ENCODE measurements at places on chromosomes 7 and 10. TPM values are rescaled to one million over a fixed set of nuclear protein-coding genes. Genes with fewer than 3 reads are reported as not detected.

The CCDC146 gene
- 2.4 TPM for total RNA-seq

DNA sequence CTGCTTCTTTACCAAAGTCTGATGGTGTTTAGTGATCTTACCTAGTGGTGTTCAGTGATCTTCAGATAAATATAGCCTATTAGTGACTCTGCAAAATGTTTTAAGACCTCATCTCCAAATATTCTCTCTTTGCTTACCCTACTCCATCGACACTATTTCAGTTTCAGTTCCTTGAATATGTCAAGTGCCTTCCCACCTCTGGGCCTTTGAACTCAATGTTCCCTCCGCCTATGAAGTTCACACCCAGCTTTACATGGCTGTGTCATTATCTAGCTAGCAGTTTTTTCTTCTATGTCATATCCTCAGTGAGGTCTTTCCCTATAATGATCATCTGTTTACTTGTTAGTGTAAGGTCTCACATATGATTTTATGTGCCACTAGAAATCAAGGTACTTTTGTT is 322.6 kb downstream of the DGKB start:
- H3K27me3 ChIP-seq = no peaks in the 10 kb centered on the region
- no peaks in the 10 kb centered on the region for H3K4me1 ChIP-seq
- no peak overlapping the region for H3K27ac ChIP-seq
- DNase-seq = no peak

GRCh38 chr10:112985690-112986543 is 35.9 kb downstream of the TCF7L2 start:
- no peak overlapping the region for H3K4me3 ChIP-seq
- peaks cover 32% of the 10 kb centered on the region for H3K4me1 ChIP-seq
- DNase-seq = no peak
- H3K36me3 ChIP-seq = no peaks in the 10 kb centered on the region
- no peaks in the 10 kb centered on the region for H3K27me3 ChIP-seq

GRCh38 chr10:124955243-124955642 is 13.3 kb downstream of the ZRANB1 start:
- H3K4me3 ChIP-seq = no peak overlapping the region
- H3K27ac ChIP-seq = no peak overlapping the region
- no peaks in the 10 kb centered on the region for H3K27me3 ChIP-seq
- DNase-seq = no peak

DNA sequence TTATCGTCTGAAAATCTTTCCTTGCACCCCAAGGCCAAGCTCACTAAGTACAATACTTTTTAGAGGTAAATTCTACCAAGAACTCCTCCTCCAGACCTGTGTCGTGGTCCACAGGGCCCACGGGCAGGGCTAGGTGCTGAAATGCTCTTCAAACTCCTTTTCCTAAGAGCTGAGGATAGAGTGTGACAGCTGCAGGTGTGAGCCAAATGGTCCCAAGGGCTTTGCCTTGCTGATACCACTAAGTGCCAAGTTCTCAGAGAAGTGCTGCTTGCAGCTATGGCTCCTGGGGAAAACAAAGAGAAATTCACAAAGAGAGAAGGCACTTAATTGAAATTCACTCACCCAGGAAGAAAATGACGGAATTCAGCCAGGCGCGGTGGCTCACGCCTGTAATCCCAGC is 868.9 kb upstream of the AUTS2 start:
- H3K4me1 ChIP-seq = no peaks in the 10 kb centered on the region
- no peak overlapping the region for H3K27ac ChIP-seq
- H3K4me3 ChIP-seq = no peak overlapping the region
- H3K27me3 ChIP-seq = no peaks in the 10 kb centered on the region

DNA sequence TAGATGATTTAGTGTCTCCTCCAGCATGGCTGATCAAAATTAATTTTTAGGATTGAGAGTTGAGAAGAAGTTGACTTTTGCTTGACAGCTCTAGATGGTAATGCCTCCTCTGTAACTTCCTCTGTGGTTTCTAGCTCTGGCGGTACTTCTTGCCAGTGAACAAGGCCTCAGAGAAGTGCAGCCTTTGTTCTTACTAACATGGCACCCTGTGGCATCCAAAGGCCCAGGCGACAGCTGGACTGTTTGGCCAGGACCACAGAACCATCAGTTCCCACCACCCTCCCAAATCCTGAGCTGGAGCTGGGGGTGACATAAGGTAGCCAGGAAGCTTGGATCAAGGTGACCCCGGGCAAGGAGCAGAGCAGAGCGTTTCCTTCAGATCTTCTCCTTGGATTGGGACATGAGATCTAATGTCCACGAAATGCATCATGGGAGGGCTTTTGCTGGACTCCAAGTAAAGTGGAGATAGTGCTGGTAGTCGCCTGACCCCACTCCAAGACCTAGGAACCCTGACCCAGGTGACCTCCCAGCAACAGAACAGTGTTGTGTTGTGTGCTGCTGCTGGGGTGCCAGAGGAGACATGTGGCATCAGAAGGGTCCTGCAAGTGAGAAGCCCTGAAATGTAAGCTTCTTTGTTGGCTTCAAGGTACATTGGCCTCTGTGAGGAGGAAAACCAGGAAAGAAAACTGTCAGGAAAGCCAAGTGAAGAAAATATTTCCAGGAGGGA is 41.8 kb downstream of the APBB1IP start:
- no peaks in the 10 kb centered on the region for H3K36me3 ChIP-seq
- no peak overlapping the region for H3K4me3 ChIP-seq
- no peak for DNase-seq
- H3K4me1 ChIP-seq = no peaks in the 10 kb centered on the region

GRCh38 chr10:25933653-25934608 is at the start of gene MYO3A:
Gene MYO3A (plus strand): TSS chr10:25934229. CDS start chr10:25952111, 17,882 bp downstream.
- H3K27me3 ChIP-seq = no peaks in the 10 kb centered on the region
- no peaks in the 10 kb centered on the region for H3K36me3 ChIP-seq
- H3K4me1 ChIP-seq = no peaks in the 10 kb centered on the region
- no peak within 1 kb of the TSS for H3K27ac ChIP-seq
- H3K4me3 ChIP-seq = peak within 1 kb of the TSS; percentile 77

DNA sequence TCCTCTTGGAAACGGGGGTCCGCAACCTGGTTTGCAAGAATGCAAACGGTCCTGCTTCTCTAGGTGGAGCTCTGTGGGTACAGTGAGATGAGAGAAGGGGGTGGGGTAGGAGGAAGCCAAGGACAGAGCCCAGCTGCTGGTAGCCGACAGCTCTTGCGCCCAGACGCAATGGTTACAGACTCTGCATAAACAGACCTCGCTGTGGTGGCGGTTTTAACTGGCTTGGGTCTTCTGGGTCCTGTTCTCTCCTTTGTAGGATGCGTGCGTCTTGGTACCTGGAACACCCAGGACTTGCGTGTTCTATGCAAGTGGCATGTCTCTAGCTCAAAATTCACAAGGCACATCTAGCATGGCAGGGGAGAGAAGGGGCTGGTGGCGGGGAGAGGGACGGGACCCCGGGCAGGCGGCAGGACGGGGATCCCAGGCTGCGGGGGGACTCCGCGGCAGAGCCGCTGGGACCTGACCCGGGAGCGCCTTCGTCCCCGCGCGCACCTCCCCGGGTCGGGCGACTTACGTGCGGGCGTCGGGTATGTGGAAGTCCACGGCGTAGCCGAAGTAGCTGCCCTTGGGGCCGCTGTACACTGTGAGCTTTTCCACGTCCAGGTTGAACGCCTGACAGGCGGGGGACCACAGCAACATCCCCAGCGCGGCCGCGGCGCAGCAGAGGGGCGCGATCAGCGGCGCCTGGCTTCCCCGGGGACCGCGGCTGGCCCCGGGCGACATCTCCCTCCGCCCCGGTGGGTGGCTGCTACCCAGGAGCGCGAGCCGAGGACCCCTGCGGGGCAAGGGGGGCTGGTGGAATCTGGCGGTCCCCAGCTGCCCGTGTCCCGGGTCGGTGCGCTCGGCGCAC is 448 bp downstream of the ITGA8 start:
- H3K4me1 ChIP-seq = 0 out of 2 replicates have a peak, but pooled peaks cover 3% of the 10 kb centered on the region
- H3K27me3 ChIP-seq = peaks cover 23% of the 10 kb centered on the region
- H3K4me3 ChIP-seq = peak overlapping the region; percentile 67
- no peak overlapping the region for H3K27ac ChIP-seq
- no peaks in the 10 kb centered on the region for H3K36me3 ChIP-seq

GRCh38 chr10:59606551-59606961 is 103.1 kb downstream of the SLC16A9 start:
- no peak for DNase-seq
- H3K27ac ChIP-seq = no peak overlapping the region
- no peak overlapping the region for H3K4me3 ChIP-seq
- H3K4me1 ChIP-seq = no peaks in the 10 kb centered on the region
- H3K27me3 ChIP-seq = no peaks in the 10 kb centered on the region

The BHLHA15 gene
- total RNA-seq = 2.7 TPM

The SFTPA2 gene
- not detected for total RNA-seq

DNA sequence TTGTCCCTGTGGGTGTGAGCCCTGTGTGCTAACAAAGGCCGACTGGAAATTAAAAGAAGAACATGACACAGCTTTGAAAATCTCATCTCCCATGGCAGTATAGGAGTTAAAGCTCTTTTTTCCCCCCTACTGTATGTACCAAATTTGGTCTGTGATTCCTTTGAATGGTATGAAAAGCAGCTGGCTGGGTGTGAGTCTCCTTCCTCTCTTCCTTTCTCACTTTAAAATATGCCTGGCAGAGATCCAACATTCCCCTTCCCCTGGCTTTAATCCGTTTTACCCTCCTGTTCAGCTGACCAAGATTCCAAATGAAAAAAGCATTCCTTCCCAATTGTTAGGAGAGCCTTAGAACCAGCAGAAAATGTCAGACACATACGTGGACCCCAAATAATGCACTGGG is 225.0 kb upstream of the CELF2 start:
- no peaks in the 10 kb centered on the region for H3K27me3 ChIP-seq
- H3K4me1 ChIP-seq = peaks cover 5% of the 10 kb centered on the region
- DNase-seq = no peak
- no peak overlapping the region for H3K27ac ChIP-seq
- H3K4me3 ChIP-seq = no peak overlapping the region

DNA sequence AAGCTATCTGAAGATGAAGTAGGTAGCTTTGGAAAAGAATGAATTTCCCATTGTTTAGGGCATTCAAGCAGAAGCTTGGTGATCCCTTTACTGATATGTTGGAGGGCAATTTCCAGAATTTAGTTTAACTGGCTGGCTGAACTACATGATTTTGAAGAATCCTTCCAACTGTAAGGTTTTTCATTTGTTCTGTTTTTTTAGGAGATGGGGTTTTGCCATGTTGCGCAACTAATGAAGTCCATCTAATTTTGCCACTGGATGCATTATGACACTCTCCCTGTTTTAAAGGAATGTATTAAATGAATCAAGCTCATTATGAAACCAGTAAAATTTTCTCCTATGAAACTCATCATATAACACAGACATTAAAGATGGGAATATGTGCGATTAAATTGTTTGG is 6.1 kb upstream of the DDX50 start:
- no peak overlapping the region for H3K4me3 ChIP-seq
- no peaks in the 10 kb centered on the region for H3K4me1 ChIP-seq
- no peaks in the 10 kb centered on the region for H3K36me3 ChIP-seq
- no peak for DNase-seq
- no peak overlapping the region for H3K27ac ChIP-seq

The CNPY1 gene
- not detected for total RNA-seq

DNA sequence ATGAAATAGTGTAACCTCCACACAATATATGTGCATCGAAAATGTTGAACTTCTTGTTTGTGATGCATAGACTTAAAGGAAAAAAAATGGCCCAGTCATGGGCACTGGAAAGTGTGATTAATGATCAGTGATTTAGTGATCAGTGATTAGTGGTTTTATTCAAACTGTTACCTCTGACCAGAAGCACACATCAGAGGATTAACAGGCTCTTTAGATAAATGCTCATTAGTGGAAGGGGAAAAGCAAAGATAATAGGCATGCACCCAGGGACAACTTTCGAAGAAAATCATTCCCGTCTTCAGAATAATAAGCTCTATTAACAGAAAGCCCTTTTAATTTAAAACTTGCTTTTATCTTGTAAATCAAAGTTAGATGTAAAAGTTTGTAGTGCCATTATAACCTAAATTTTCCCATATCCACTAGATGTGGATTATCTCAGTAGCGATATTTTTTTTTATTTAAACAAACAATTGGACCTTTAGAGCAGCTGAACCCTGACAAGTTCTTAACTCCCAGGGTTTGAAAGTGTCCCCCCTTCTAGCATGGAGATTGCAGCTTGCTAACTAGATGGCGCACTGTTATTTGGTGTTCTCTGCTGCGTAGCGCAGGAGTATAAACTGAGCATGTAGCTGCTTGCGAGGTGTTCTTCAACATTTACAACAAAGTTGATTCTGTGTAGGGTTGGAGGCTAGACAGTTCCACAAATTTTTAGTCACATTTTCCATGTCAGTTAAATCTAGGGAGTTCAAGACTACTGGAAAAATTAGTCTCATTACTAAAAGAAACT is at the start of gene CREB5:
Gene CREB5, plus strand, starts transcription at position 643 of the 787 bp plus-strand sequence. CDS start 397 bp downstream, outside the sequence.
- H3K4me1 ChIP-seq = no peaks in the 10 kb centered on the region
- no peak within 1 kb of the TSS for H3K27ac ChIP-seq
- H3K36me3 ChIP-seq = no peaks in the 10 kb centered on the region

DNA sequence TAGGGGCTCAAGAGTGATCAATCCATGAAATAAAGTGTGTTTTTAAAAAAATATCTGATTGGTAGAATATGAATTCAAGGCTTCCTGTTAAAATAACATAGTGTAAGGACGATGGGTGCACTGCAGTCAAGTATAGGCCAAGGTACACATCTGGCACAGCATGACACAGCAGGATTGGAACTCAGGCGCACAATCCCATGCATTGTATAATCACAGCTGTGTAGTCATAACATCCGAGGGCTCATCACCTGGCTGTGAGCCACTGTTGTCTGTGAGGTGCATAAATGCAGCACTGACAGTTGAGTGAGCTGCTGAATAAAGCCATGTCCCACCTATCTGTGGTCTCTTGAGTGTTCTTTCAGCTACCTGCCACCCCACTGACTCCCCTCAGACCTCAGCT is 142.3 kb upstream of the HPS1 start:
- no peak overlapping the region for H3K4me3 ChIP-seq
- H3K27me3 ChIP-seq = no peaks in the 10 kb centered on the region
- H3K36me3 ChIP-seq = no peaks in the 10 kb centered on the region
- no peak for DNase-seq
- no peaks in the 10 kb centered on the region for H3K4me1 ChIP-seq

The SPAM1 gene
- total RNA-seq = not detected

DNA sequence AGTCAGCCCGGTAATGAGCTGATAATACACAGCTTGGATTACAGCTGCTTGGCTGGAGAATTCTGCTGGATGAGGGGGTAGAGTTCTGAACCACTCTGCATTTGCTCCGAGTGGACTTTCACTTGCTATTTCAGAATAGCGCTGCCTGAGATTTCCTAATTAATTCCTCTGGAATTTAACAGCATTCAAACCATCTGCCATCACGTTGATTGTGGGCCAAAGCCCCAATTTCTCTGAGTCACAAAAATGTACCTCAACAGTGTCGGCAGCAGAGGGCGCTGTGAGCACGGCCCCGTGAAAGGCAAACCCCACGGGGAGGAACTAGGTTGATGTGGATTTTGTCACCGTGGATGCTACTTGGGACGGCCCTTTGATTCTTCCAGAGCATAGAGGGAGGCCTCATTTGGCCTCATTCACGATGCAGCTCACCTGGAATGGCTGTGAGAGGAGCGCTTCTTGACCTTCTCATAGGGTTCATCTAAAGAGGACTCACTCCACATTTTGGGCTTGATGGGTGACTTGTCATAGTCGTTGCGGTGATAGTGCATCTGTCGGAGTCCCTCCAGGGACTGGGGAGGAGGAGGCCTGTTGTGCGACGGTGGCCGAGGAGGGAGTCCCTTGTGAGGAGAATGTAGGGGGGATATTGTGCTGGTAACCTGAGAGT is 73.3 kb downstream of the PRPF18 start:
- H3K36me3 ChIP-seq = peaks cover 5% of the 10 kb centered on the region
- peak; percentile 81 for DNase-seq
- no peaks in the 10 kb centered on the region for H3K4me1 ChIP-seq
- H3K27me3 ChIP-seq = no peaks in the 10 kb centered on the region
- no peak overlapping the region for H3K4me3 ChIP-seq

- no peak overlapping the region for H3K27ac ChIP-seq
- H3K4me3 ChIP-seq = no peak overlapping the region
- DNase-seq = no peak
- H3K4me1 ChIP-seq = no peaks in the 10 kb centered on the region
These were observed 1.3 kb downstream of the IKZF1 start for GRCh38 chr7:50305583-50306493.

Measured in H1 (cell line).